Right lobe of liver (tissue), 6 donors: ENCODE measurements at places on chromosomes 4 and X. TPM values are rescaled to one million over a fixed set of nuclear protein-coding genes. Genes with fewer than 3 reads are reported as not detected.

GRCh38 chr4:3767570-3768288 is 1.5 kb downstream of the ADRA2C start:
- DNase-seq = no peak

Gene PLK4
- total RNA-seq = 0.83 TPM

GRCh38 chr4:108261026-108261425 is 92.3 kb upstream of the LEF1 start:
- no peak for DNase-seq

GRCh38 chr4:114922592-114922933 is 190.9 kb downstream of the NDST4 start:
- DNase-seq = no peak

DNA sequence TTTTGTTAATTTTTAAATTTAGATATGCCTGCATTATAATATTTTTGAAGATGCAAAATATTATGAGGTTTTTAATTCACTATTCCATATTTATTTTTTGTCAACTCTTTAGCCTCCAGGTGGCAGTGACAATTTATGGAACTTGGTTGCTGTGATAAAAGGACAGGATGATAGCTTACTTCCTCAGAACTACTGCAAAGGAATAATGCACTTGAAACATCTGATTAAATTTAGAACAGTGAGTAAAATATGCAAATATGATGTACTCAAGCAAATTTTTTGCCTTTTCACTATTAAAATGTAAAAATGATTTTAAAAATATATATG is 45.1 kb downstream of the SPATA4 start:
- DNase-seq = no peak
